Thyroid gland (tissue), 4 donors: ENCODE measurements at places on chromosomes 3 and 15.

DNA sequence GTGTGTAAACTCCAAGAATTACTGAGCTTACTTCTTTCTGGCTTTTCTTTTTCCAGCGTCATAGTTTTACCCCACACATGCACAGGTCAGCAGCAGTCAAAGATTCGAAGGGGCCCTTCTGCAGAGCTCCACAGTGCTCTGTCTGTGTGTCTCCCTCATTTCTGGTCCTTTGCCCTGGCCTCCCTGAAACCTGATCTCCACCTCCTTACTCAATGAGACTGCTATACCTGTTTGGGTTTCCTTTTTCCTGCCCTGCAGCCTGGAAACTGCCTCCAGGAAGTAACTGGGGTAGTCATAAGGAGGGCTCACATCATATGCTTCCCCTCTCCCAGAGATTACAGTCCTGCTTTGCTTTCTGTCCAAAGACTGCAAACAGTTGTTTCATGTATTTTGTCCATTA lies 82.8 kb upstream of the TNIK start:
- no peak for DNase-seq

GRCh38 chr15:50993598-50993997 lies 85.1 kb downstream of the AP4E1 start:
- DNase-seq: no peak

- DNase-seq: no peak
These were observed 31.6 kb upstream of the GATA2 start for GRCh38 chr3:128524374-128525299.

DNA sequence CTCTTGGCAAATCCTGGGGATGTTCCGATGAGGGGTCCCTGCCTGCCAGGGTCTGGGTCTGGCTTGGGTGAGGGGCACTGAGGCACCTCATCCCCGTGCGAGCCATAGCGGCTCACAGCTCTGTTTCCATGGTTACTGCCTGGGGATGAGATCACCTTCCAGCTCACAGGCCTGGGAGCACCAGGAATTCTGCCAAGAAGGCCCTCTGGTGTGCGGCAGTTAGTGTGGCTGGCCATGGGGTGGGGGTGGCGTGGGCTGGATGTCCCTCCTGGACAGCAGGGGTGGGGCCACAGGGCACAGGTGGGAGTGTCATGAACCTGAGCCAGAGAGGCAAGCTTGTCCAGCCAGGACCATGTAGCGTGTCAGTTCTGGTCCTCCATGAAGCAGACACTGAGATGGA lies 22.1 kb upstream of the PRR23E start:
- DNase-seq: peak; percentile 97

DNA sequence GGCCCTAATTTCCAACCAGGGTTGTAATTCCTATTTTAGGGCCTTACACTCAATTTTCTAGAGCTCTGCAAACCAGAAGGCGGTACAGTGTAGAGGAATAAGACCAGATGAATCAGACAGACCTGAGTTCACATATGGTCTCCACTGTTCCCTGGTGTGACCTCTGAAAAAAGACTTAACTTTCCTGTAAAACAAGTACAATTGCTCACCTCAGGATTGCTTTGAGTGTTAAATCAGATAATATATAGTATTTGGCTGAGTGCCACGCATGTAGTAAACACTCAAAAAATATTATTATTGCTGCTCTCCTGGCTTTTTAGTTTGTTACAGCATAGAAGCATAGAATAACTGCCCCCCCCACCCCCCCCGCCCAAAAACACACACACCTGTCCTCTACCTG lies 51.0 kb upstream of the STT3B start:
- DNase-seq: no peak

DNA sequence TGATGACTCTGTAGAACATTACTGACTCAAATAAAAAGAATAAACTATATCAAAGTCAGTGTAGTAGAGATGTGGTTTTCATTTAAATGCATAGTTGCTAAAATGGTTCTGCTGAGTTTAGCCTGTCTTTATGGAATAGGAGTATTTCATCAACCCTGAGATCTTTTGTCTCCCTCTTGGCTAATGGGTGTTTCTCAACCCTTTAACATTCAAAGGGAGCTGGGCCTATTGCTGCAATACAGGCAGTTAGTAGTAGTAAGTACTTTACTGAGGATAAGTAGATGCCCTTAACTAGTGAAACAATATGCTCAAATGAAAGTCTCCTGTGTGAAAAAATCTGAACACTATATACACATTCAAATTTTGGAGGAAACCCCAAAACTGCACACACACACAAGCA lies 184.7 kb upstream of the TTC14 start:
- no peak for DNase-seq

GRCh38 chr3:57918123-57918837 lies 89.9 kb upstream of the FLNB start:
- DNase-seq: no peak

GRCh38 chr3:62688812-62689211 lies 186.4 kb downstream of the CADPS start:
- DNase-seq: no peak

- peak; percentile 48 for DNase-seq
These were observed 19.9 kb downstream of the SPICE1 start for GRCh38 chr3:113495035-113495434.

DNA sequence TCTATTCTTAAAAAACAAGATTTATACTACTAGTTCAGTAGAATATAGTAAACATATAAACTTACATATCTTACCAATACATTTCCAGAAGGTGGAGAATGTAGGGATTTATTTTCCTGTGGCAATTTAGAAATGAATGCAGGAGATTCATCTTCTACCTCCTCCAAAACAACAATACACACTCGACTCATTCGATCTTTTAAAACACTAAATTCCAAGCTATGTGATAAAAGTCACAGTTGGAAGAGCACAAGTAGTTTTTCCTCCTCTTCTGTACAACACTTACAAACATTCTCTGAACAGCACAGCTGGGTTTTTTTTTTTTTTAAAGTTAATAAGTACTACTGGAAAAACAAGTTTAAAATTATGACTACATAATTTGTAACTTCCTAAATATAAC lies 1.4 kb downstream of the ANKRD28 start:
- DNase-seq: no peak

GRCh38 chr15:33675246-33675645 lies 293.1 kb upstream of the CHRM5 start:
- no peak for DNase-seq

GRCh38 chr15:95832668-95833067 lies 497.8 kb upstream of the NR2F2 start:
- no peak for DNase-seq

- DNase-seq: no peak
These were observed 103.5 kb upstream of the KCNAB1 start for GRCh38 chr3:156016902-156017301.

DNA sequence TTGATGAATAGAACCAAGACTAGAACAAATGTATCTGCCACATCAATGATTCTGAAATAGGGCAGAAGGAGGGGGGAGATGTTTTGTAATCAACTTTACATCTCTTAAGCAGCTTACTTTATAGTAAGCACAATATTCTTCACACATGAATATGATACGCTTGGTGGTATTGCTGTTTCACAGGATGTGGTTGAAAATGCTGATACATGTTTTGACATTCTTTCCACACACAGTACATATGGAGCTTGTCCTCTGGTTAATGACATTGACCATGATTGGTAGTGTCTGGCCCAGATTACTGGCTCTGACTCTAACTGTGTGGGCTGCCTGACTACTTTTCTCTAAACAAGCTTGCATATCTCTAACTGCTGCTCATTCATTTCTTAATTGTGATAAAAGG lies 168.9 kb downstream of the KLHL25 start:
- DNase-seq: no peak

DNA sequence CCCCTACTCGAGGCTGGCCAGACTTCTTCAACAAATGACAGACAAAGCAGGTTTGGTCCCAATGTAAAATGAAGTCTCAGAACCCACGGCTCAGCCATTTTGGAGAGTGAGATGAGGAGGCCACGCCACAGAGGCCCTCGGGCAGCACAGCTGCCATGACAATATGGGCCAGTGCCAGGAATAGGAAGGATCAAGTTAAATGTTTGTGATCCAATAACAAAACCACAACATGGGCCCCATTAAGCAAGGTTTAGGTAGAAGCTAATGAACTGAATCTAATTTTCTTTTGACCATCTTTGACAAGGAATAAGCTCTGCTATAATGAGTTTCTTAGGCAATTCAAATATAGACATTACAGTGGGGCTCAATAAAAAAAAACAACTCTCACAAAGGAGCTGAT lies 52.6 kb downstream of the RFTN1 start:
- no peak for DNase-seq

DNA sequence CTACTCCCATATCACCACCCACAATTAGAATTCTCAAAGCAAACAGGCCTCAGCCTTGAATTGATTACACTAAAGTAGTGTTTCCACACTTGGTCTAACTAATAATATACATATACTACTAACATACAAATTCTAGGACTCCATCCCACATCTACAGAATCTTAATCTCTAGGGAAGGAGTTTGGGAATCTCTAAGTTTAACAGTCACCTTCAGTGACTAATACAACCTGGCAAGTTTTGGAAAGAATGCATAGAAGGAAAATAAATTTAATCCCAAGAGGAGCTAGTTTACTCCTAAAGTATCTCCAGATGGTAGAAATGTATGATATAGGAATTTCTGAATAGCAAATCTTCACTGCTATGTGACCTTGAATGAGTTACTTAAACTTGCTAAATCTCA lies 9.1 kb downstream of the CLPX start:
- no peak for DNase-seq

GRCh38 chr3:38549957-38550840 lies 54.1 kb downstream of the EXOG start:
- DNase-seq: no peak

DNA sequence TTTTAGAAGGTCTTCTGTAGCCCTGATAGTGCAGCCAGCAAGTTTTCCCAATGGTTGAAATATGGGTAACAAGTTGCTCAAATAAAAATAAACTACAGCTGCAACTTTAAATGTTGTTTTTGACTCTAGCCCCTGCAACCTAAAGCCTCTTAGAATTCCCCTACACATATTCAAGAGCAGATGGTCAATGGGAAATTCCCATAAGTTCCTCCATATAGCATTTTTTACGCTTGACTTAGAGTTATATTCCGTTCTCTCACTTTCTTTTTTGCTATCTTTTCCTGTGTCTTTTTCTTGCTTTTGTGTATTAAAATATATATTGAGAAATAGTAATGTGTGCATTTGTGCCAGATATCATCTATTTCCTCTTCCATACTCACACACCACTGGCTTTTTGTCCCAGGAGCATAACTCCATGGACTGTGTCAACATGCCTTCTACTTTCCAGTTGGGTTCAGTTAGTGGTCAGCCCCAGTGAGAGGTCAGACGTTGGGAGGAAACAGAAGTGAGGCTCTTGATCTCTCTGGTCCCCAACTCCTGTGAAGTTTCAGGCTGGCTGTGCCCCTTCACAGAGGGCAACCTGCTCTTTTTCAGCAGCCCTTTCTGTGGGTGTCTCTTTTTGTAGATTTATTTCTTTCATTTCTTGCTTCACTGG lies 63.3 kb upstream of the TP63 start:
- no peak for DNase-seq

- DNase-seq: no peak
These were observed 7.3 kb downstream of the BCL6 start for GRCh38 chr3:187738071-187738330.

DNA sequence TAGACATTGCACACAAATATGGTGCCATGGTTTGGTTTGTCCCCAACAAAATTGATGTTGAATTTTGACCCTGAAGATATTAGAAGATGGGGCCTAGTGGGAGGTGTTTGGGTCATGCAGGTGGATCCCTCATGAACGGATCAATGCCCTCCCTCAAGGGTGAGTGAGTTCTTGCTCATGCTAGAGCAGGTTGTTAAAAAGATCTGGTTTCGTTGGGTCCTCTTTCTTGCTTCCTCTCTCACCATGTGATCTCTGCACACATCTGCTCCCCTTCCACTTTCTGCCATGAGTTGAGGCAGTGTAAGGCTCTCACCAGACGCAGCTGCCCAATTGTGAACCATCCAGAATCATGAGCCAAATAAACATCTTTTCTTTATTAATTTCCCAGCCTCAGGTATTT lies 87.8 kb upstream of the MDFIC2 start:
- no peak for DNase-seq

GRCh38 chr15:52658955-52659354 lies 20.2 kb downstream of the ATOSA start:
- no peak for DNase-seq

DNA sequence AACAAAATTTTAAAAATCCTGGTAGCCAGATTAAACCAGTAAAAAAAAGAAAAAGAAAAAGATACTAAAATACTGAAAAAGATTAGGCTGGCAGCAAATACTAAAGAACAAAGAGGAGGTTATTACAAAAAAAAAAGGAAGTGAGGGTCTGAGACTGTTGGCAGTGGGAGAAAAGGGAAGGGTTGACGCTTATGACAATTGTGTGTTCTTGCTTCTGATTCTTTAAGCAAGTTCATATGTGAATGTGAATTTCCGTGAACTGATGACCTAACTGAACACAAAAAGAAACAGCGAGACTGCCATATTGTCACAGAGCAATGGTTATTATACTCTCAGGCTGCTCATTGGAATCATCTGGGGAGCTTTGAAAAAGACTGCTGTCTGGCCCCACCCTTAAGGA lies 56.5 kb downstream of the ATP13A4 start:
- DNase-seq: no peak

- DNase-seq: peak; percentile 84
These were observed 8.2 kb upstream of the ZNF589 start for GRCh38 chr3:48232734-48233133.

GRCh38 chr3:83877910-83878309 lies 1080.9 kb upstream of the CADM2 start:
- DNase-seq: no peak
